ENCODE measurements at places on chromosomes 5 and 9.

DNA sequence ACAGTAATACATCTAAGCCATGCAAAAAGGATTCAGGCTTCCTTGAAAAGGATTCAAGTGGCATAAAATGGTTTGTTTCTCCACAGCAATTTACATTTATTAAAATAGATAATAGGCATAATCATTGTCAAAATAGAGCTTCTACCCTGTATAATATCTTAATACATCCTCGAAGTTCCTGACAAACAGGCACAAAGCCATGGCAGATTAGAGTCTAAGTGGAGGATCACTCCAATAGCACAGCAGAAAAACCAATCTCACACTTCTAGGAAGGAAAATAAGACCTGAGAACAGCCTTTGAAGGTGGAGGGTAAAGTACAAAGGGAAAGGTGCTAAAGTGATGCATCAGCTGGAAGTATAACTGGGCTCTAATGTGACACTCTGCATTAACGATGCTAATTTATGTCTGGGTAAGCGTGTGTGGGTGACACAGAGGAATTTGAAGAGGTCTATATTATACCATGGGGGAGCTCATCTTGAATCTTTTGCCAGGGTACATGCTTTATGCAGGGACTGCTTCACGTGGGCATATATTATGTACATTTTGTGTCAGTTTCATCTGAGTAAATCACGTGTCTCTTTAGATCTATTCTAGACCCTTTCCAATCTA, 28.8 kb downstream of the PPP2R2B start:
- DNase-seq: no peak

- no peak for DNase-seq
Measured at GRCh38 chr5:96885518-96886338, 9.4 kb downstream of the ERAP2 start.

DNA sequence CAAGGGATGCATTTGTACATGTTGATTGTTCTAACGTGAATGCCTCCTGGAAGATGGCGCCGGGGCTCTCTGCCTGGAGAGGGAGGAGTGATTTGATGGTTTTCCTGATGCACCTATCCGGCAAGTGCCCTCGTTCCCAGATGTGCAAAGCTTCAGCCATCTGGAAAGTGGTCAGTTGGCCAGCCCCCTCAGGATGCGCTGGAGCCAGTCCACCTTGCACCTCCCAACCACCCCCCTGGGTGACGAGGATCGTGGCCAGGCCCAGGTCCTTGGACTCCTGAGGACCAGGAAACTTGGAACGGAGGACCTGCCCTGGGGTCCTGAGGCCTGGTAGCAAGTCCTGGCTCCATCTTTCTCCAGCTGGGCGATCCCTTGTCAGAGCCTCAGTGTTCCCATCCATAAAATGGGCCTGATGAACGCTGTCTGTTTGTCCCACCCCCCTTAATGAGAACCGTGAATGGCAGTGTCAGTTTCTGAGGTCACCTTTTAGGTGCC, 23.6 kb upstream of the RNU6ATAC start:
- no peak for DNase-seq

DNA sequence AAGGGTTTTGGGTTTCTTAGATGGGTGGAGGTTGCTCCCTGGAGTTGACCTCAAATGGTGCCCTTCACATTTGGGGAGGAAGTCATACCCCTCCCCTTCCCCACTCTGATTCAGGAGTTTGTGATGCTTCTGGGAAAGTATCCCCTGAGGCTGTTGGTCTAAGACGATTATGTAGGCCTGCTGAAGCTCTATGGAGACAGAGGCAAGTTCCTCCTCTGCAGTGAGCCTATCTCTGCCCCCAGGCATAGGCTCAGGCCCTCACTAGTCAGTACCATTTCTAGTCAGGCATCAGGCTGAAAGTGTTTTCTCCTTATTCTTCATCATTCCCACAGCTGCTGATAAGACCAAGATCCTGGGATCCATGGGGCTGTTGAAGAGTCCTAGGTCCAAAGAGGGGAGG, 271.6 kb upstream of the NUDT12 start:
- DNase-seq: no peak

DNA sequence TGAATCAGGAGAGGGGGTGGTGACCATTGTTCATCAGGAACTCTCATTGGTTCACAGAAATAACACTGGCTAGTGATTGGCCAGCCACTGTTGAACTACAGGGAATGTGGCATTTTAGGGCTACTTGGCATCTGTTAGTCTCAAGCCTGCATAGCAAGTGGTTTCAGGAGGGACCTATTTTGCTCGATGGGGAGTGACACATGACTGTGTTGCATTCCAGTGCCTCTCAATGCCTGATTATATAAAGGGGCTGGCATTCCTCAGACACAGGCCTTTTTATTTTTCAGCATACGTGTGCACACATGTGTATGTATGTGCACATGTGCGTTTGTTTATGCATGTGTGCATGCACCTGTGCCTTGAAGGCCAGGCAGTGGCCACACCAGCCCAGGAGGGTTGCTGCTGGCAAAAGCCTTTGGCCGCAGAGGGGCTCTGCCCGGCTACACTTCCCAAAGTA, 23.2 kb downstream of the FGD3 start:
- DNase-seq: no peak

- DNase-seq: no peak
Measured at GRCh38 chr5:120368923-120369715, 95.0 kb upstream of the PRR16 start.

DNA sequence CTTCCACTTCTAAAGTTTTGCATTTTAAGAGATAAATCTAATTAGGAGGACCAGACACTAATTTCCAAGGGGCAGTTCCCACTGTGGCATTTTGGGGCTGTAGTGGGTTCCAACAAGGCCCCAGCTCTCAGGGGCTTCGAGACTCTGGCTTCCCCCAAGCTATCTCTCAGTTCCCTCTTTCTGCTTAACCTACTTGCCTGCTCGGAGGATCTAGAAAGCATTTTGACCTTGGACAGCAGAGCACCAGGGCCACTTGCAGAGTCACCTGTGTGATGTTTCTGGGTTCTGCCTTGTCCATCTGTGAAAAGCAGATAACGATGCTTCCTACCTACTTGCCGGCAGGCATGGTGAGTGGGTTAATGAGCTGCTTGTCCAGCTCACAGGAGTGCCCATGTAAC, 175.4 kb downstream of the MED10 start:
- no peak for DNase-seq

DNA sequence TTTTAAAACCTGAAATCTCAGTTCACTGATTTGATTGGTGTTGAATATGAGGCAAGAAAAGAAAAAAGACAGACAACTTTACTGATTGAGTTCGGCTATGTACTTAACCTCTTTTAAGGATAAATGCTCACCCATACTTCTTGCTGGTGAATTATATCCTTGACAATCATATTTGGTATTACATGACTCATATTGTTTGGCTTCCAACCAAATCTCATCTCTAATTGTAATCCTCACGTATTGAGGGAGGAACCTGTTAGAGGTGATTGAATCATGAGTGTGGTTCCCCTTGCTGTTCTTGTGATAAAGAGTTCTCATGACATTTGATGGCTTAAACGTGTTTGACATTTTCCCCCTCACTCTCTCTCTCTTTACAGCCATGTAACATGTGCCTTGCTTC, 255.6 kb upstream of the IZUMO3 start:
- no peak for DNase-seq

DNA sequence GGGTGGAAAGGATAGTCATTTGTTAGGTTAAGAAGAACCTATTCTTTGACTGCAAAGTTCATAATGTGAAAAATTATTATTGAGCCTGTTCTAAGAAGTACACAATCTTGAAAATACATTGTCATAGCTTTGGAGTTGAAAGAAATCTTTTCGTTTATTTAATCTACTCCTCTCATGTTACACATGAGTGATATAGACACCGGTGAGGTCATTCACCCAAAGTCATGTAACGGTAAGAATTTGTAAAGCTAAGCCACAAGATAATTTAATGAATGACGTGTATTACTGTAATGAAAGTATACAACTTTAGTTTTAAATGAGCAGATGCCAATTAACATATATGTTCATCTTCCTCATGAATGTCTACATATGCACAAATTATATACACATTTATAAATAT, 284.1 kb upstream of the PDE4D start:
- no peak for DNase-seq

GRCh38 chr5:163498886-163499285, 6.5 kb upstream of the MAT2B start:
- no peak for DNase-seq

DNA sequence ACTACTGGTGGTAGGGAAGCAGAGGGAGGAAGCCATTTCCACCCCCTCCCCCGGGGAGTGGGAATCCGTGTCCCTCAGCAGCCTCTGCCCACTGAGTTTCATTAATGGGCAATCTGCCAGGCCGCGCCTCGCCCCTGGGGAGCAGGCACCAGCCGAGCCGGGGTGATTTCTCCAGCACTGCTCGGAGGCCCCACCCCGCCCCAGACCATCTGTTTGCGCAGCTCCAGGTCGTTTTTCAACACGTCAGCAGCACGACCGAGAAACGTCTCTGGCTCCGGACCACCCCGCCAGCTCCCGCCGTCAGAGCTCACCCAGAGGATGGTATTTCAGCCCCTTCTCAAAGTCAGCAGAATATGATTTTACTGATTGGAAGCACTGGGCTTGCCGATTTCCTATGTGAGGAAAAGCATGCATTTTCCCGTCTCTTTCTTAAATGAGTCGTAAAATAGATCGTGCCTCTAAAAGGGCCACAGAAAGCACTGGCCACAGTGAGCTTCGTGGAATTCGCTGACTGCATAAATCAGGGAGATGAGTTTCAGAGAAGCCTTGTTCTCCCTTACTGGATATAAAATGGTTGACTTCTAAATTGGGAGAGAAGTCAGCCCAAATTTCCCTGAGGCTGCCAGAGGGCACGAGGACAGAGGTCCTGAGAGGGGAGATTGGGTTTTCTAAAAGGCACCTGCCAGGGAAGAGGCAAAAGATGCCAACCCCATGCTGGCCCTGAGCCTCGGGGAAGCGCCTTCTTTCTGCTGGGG, 47.0 kb downstream of the OLFM1 start:
- peak; percentile 44 for DNase-seq

GRCh38 chr5:56561-57290, 35.2 kb upstream of the PLEKHG4B start:
- DNase-seq: no peak

DNA sequence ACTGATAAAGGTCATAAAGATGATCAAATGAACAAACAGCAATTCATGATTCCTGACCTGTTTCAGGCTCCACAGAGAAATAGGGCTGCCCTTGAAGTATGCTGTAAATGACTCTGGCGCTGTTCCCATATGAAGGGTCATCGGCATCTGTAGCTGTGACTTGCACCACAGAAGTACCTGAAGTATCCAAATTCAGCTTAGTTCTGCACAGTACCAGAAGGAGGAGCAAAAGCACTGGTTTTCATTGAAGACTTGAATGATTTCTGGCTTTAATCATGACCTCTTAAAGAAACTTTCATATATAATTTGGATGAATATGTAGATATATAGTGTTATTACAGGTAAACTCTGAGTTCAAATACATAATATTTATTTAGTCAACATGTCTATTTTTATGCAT, 109.1 kb downstream of the CDH10 start:
- peak; percentile 20 for DNase-seq

- no peak for DNase-seq
Measured at GRCh38 chr5:135371622-135372232, 27.3 kb downstream of the MACROH2A1 start.

DNA sequence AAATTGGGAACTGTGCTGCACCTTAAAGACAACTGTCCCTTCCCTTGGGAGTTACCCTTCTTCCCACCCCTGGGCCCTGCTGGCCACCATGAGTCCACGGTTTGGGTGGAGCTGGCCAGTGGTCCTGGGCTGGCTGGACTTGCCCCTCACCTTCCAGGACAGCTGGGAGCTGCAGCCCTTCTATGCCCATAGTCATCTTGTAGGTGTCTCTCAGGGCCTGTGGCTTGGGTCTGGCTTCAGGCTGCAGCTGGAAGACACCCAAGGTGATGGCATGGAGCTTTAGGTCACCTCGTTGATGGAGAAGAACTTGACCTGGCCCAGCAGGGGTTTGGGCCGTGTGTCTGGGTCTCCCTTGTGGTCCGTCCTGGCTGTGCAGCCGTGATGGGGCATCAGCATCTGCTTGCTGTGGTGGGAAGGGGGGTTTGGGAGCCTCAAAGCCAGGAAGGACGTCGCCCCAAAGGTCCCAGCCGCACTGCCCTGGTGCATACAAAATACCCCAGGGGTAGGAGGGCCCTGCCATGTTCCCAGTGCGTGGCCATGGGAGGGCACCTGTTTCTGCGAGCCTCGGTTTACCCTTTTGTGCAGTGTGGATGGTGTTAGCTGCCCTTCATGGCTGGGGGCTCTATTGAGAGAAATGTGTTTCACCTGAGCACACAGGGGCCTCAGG, 8.9 kb downstream of the WNK2 start:
- DNase-seq: no peak

DNA sequence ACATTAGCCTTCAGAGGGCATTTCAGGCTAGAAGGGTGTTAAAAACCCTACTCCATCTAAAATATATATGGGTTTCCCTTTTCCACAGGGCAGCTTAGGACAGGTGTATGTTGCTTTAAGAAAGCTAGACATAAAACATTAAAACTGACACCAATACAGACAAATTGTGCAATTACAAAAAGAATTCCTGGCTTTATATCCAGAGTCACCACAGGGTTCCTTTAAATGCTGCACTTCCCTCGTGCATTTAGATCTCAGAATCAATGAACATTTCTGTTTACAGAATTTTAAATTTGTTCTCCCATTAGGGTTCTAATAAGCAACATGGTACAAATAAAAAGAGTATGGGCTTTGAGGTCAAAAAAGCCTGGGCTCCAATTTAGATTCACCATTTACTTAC, 170.2 kb downstream of the MAPKAP1 start:
- DNase-seq: no peak

DNA sequence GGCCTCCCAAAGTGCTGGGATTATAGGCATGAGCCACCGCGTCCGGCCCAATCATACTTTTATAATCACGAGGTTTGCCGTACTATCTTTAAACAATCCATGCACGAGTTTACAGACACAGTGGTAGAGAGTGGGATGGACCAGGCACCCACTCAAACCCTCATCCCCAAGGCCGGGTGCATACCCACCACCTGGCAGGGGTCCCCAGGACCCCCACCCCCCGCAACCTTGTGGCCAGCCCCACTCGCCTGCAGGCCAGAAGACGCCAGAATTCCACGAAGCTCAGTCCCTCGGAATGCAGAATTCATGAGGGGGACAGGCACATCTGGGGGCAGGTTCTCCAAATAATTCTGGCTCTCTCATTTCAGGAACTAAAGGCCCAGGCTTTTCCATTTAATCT, 17.1 kb downstream of the NACC2 start:
- no peak for DNase-seq

DNA sequence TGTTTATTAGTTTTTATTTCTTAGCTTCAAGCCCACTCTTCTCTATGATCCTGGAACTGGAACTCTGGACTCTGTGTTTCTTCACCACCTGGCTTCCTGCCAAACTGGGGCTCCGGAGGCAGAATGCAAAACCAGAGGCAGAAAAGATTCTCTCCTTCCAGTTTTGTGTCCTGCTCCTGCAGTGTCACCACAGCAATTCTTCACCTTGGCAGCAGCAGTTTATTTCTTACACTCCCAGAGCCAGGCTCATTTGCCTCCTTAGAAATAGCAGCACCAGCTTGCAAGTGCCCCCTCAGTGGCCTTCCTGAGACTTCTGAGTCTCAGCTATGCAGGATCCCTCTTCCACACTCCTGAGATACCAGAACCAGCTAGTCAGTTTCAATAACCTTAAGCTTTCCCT, 26.7 kb upstream of the CAMK4 start:
- DNase-seq: no peak

GRCh38 chr9:132312873-132313272, 41.9 kb downstream of the SETX start:
- DNase-seq: no peak

All from NCI-H446 treated with DMSO at 0.1 percent for 48 hours (cell line).